ENCODE measurements at places on chromosomes 11 and 22. TPM values are rescaled to one million over a fixed set of nuclear protein-coding genes. Genes with fewer than 3 reads are reported as not detected.

The PRG3 gene
- not detected for total RNA-seq

The APOBEC3H gene
- total RNA-seq, result 1.2 TPM

The C11orf52 gene
- total RNA-seq, result 8.1 TPM

The ARHGAP1 gene
- total RNA-seq, result 64.0 TPM

The TPBGL gene
- under 0.01 TPM for total RNA-seq

The LRRC75B gene
- 8.2 TPM for total RNA-seq

The TRIM49 gene
- not detected for total RNA-seq

The HEPN1 gene
- not detected for total RNA-seq

The NLRP6 gene
- not detected for total RNA-seq

The SYT12 gene
- not detected for total RNA-seq

The DNAJB13 gene
- total RNA-seq, result not detected

The DMC1 gene
- 5.0 TPM for total RNA-seq

The OR51E2 gene
- not detected for total RNA-seq

The TYMP gene
- 27.8 TPM for total RNA-seq

The APOA4 gene
- total RNA-seq, result not detected

The CHADL gene
- total RNA-seq, result 1.2 TPM

The SPINDOC gene
- total RNA-seq, result 16.6 TPM

The USH1C gene
- total RNA-seq, result not detected

The SNX15 gene
- 14.1 TPM for total RNA-seq

The LRRC74B gene
- not detected for total RNA-seq

The VPS26B gene
- total RNA-seq, result 42.0 TPM

The BIK gene
- total RNA-seq, result 3.5 TPM

The GTF2H1 gene
- total RNA-seq, result 68.3 TPM

The SEC14L6 gene
- total RNA-seq, result not detected

The C22orf15 gene
- 0.54 TPM for total RNA-seq

The AQP11 gene
- total RNA-seq, result 1.1 TPM

The SERPIND1 gene
- total RNA-seq, result not detected

The CSRP3 gene
- not detected for total RNA-seq

The CLDN5 gene
- not detected for total RNA-seq

The GAB4 gene
- total RNA-seq, result not detected

The SDHAF2 gene
- total RNA-seq, result 54.5 TPM

The TUBA8 gene
- total RNA-seq, result 0.39 TPM

The CRYAB gene
- total RNA-seq, result 19.2 TPM

The KCNA4 gene
- not detected for total RNA-seq

The POU2AF2 gene
- not detected for total RNA-seq

The WNT7B gene
- total RNA-seq, result not detected

The EHF gene
- not detected for total RNA-seq

The SMCO4 gene
- 11.8 TPM for total RNA-seq

The BID gene
- 7.5 TPM for total RNA-seq

The IL17RA gene
- total RNA-seq, result 7.1 TPM

The SCGB1C1 gene
- not detected for total RNA-seq

The LUZP2 gene
- total RNA-seq, result 2.4 TPM

The OR52A1 gene
- not detected for total RNA-seq

The OR10D3 gene
- total RNA-seq, result not detected

The APOL3 gene
- total RNA-seq, result not detected

The MS4A4E gene
- total RNA-seq, result not detected

The PPP2R1B gene
- 32.2 TPM for total RNA-seq

The CFAP68 gene
- total RNA-seq, result 37.3 TPM

The OR2AG1 gene
- not detected for total RNA-seq

The CD248 gene
- 73.0 TPM for total RNA-seq

The ABTB2 gene
- 22.4 TPM for total RNA-seq

The PGA3 gene
- not detected for total RNA-seq

The CABP7 gene
- total RNA-seq, result under 0.01 TPM

The RFPL3 gene
- not detected for total RNA-seq

All from placental epithelial cell (primary cell).